Stimulated activated CD4-positive, alpha-beta T cell treated with anti-CD3 and anti-CD28 coated beads, Interleukin-15, amount 100 ng/mL, for 24 hours (primary cell): ENCODE measurements at places on chromosomes 3 and 15.

DNA sequence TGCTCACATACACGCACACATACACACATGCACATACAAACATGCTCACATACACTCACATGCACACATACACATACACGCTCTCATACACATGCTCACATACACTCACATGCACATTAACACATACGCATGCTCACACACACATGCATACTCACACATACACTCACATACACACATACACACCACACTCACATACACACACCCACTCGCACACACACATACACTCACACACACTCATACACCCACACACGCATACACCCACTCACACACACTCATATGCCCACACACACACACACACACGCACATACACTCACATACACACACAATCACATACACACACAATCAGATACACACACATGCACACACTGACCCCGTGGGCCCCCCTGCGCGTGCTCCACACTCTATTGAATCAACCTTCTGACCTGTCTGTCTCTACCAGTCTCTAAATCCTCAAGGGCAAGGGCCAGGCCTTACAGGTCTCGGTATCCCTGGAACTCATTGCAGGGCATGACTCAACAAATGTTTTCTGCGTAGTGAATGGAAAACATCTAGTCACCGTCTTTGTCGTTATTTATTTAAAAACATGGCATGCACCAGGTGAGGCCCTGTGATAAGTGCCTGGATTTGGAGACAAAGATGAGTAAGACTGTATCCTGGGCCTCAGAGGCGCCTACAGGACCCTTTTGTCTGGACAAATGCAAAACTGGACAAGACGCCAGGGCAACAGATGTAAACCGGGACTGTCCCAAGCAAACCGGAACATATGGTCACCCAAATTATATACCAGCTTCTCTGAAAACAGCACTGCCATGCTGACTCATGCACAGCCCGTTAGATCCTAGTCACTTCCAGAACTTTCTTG, 41.8 kb downstream of the GRK7 start:
- DNase-seq = no peak

DNA sequence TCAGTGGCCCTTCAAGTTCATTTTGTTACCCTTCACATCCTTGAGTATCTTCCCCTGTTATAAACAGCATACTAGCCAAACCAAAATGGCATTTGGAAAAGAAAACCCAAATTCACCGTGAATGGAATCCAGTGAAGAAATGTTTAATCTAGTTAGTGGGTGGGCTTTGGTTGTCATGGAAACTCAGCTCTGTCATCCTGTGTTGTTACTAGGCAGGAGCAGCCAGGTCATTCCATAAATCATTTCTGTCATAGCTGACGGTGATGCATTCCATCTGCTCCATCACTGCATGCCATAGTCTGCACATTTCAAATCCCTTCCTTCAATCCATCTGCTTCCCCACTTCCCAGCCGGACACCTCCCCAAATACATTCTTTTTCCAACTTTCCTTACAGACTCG, 140.4 kb upstream of the CGNL1 start:
- no peak for DNase-seq

DNA sequence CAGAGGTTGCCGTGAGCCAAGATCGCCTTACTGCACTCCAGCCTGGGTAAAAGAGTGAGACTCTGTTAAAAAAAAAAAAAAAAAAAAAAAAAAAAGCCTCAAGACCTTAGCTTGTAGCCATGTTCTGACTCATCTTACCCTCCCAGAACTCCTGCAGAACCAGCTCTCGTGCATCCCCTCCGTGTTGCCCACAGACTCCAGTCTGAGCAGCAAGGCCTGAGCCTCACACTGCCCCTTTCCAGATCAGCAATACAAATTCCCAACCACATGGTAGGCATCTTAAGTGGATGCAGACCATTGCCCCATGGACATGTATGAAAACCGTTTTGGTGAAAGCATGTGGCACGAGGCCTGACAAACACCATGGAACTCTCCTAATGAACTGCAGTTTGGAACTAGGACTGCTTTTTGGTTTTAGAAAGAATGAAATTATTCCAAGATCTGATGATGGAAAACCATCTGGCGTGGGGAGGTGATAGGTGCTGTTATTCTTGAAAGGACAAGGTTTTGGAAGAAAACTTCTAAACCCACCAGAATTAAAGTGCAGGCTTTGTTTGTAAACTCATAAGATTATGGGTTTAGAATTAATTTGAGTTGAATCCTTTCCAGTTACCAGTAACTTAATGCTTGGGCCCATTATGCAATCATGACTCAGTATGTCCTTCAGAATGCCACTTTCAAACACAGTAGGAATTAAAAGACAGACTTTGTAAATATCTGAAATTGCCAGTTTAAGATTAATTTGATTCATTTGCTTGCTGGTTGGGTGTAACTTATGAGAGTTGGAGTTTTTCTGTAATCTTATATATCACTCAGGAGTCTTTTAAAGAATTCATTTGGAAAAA, 163.7 kb upstream of the LRTM1 start:
- no peak for DNase-seq

GRCh38 chr15:50164458-50164857, 17.5 kb upstream of the SLC27A2 start:
- no peak for DNase-seq

DNA sequence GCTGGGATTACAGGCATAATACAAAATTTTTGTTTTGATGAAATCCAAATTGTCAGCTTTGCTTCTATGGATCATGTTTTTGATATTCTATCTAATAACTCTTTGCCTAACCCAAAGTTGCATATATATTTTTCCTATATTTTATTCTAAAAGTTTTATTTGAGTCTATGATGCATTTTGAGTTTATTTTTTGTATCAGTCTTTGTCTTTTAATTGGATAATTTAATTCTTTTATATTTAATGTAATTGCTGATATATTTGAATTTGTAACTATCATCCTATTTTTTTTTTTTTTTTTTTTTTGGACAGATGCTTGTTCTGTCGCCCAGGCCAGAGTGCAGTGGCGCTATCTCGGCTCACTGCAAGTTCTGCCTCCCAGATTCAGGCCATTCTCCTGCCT, 19.7 kb upstream of the DENND4A start:
- no peak for DNase-seq

DNA sequence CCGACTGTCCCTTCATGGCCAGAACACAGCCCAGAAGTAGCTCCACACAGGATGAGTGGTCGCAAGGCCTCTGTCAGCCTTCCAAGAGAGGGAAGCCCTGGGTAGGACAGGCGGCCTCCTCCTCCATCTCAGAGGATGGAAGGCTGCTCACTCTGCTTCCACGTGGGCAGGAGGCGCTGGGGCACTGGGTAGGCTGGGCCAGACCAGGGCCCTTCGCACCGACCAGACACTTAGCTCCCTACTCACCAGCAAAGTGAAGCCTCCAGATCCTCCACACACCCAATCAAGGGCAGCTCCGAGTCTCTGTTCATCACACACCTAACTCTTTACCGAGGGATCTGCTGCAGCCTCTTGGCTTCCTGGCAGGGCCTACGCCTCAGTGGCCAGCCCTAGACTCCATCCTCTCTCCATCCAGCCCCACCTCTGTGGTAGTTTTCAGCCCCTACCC, 24.3 kb upstream of the PLXNA1 start:
- DNase-seq = no peak

GRCh38 chr3:165643425-165643824, 193.8 kb downstream of the BCHE start:
- DNase-seq = no peak

- no peak for DNase-seq
Observed at GRCh38 chr3:4745235-4745610, 234.0 kb upstream of the BHLHE40 start.

DNA sequence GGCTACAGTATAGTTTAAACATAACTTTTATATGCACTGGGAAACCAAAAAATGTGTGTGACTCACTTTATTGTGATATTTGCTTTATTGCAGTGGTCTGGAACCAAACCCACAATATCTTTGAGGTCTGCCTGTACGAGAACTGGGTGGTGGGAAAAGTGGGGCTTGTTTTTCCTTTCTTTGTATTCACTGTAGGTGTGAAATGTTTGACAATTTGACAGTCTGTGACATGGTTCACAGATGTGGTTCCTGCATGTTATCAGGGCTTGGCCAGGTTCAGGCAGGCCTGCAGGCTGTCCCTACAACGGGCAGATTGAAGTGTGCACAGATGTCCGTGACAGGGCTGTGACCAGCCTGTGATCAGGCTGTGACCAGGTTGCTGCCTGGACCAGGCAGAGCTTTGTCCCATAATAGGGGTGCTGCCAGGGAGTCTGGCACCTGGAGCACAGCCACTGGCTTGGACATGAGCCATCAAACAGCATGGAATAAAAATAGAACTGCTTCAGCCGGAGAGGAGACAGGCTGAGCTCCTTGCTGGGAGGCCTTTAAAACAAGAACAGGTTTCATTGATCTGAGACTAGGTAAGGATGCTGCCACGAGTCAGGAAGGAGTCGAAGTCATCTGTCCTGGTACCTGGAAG, 61.0 kb downstream of the KLF13 start:
- DNase-seq = peak; percentile 41

DNA sequence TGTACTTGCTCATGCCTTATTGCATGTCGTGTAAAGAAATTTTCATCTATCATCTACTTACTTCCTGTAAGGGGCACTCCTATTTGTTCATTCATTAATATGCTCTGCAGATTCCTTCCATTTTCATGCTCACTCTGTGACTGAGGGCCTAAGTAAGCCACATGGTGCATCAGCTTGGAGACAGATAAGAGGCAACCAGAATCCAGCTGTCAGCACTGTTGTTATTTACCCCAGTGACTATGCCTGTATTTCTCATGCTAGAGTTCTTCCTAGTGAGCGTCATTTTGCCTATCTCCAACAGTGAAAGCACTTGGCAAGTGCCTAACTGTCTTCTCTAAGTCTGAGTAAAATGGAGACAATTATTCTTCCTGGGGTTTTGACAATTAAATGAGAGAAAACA, 124.8 kb upstream of the ABI3BP start:
- no peak for DNase-seq

DNA sequence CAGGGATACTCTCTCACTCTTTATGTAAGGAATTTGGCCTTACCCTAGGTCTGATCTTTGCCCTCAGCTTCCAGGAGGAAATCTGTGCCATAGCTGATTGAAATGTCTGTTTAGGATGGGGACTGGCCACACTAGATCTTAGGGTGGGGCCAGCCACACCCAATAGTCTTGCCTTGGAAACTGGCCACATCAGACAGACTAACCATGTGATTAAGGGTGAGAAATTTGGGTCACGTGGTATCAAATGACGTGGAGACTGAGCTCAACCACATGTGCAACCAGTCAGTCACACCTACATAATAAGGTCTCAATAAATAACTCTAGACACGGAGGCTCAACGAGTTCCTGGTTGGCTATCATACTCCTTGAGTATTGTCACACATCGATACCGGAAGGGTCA, 113.5 kb downstream of the CNTN3 start:
- DNase-seq = no peak

DNA sequence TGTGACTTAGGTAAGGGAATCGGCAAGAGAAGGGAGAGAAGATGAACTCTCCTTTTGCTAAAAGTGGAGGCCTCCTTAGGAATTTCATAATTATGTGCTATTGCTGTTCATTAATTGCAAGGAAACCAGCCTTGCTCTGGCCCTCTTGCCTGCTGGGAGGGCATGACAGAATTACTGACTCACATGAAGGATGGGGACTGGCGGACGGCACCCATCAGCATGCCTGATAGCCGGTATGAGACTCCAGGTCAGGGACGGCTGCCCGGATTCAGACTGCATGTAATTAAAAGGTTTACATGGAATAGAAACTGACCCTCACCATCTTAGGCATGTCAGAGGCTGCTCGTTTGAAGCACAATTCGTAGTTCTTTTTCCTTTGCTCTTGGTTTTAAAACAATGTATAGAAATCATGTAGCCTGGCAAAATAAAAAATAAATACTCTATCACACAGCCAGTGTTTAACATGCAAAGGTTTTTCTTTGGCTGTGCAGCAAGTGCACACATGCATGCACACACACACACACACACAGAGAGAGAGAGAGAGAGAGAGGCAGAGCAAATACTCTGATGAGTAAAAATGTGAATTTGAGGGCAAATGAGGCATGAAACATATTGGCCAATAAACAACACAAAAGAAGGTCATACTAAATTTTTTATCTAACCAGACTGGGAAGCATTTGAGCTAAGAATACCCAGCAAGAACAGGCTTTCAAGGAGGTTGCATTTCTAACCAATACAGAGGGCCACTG, 82.7 kb downstream of the FOXB1 start:
- DNase-seq = no peak

DNA sequence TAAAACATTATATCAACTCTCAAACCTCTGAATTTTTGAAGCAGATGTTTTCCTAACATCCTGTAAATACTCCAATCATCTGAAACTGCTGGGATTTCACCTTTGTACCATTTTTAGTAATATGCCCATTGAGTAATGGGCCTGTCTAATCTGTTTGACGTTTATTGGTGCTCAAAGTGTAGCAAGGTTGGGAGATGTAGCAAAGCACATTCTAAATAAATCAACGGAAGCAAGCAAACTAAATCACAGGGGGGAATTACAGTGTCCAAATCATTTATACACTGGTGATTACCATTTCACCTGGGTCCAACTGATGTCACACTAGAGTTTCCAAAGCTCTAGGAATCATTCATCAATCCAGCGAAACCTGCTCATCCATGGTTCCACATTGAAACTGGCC, 518.7 kb upstream of the TBL1XR1 start:
- DNase-seq = no peak

- no peak for DNase-seq
Observed at GRCh38 chr15:99561476-99562230, 4.1 kb upstream of the MEF2A start.

- peak; percentile 20 for DNase-seq
Observed at GRCh38 chr3:18870642-18871041, 277.7 kb upstream of the KCNH8 start.
